ENCODE measurements at places on chromosomes 7 and 10.

DNA sequence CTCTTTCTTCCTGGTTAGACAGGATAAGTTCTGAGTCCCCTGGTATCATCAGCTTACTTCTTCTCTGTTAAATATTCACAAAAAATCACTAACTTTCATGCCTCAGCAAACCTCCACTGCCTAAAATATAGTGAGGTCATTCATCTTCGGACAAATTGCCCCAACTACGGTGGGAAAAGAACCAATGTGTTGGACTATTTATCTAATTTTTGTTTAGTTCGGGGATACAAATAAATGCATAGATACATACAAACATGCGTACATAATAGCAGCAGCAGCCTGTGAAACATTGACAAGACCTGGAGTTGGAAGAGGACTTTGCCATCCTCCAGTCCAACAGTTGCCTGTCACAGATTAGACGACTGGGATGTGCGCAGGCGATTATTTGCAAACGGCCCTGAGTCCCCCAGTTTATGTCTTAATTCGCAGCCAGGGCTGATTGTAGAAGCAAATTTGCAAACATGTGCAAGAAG, 51.5 kb downstream of the EGFR start:
- no peak for DNase-seq

GRCh38 chr10:8156918-8157317, 102.4 kb downstream of the GATA3 start:
- DNase-seq, result no peak

- DNase-seq, result no peak
These were observed 720.1 kb downstream of the TYW1 start for GRCh38 chr7:67716729-67717128.

DNA sequence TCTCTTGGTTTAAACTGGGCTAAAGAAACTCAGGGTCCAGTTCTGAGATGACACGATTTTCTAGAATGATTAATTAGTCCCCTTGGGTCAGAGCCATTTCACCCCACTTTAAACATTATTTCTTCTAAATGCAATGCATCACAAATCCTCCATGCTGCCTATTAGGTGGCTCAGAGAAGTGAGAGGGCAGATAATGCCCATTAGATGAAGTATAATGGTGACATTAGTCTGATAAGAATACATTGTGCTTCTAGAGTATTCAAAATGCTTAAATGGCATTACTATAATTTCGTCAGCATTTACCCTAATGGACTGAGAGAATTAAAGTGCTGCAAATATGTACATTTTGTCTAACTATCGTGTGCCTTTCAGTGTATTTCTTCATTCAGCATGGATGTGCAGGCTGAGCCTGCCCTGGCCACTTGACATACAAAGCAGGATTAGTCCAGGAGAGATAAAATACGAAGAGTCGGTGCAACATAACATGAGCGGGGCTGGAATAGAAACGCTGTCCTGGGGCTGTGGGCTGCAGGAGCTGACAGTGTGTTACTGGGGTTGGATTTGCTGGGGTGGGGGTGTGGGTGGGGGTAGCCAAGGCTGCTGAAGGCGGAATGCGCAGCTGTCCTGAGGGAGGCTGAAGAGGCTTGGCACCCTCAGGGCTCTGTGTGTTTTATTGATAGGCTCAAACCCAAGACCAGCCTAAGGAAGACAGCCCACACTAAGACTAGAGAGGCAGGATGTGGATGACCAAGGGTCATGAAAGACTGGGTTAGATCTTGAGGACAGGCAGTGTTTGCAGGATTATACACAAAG, 52.8 kb upstream of the KLF6 start:
- no peak for DNase-seq

DNA sequence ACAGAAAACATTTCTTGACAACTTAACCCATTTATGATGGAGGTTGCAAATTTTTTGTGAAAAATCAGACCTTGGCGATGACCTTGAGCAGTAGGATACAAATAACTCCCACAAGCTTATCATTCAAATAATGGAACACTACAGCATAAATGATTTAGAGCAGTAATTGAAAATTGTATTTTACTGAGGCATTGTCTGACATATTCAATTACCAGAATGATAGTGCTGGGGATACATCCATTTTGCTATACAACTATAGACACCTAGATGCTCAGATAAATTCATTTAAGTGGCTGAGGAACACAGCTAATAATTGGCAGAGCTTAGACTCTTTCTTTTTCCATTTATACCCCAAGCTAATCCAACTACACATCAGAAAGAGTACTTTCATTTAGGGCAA, 18.9 kb downstream of the TWIST1 start:
- no peak for DNase-seq

GRCh38 chr10:112952282-112953173, 2.5 kb downstream of the TCF7L2 start:
- DNase-seq, result no peak

DNA sequence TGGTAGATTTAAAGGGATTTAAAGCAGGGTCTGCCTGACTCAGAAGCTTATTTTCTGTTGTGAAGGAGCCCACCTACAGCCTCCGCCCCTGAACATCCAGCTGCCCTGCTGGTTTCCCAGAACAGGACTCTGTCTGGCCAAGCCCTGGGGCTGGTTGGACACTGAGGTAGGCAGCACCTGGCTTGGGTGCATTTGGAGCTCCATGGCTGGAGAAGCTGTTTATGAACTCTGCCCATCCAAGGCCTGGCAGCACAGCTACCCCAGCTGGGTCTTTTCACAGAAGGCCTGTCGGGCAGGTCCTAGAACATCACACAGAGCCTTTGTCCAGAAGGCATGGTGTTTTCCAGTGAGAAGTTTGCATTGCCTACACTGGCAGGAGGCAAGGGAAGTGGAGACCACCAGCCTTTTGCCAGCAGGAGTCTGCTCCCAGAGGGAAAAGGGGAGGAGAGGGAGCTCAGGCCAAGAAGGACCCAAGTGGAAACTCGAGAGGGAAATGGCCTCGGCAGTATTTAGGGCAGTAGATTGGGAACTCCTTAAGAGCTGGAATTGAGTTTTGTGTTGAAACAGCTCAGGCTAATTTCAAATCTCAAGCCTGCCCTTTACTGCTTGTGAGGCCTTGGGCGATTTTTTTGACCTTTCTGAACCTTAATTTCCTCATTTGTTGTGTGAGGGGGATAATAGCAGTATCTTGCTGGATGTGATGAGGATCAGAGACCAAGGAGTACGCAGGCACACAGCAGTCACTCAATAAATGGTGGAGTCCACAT, 12.3 kb upstream of the PDCD4 start:
- no peak for DNase-seq

DNA sequence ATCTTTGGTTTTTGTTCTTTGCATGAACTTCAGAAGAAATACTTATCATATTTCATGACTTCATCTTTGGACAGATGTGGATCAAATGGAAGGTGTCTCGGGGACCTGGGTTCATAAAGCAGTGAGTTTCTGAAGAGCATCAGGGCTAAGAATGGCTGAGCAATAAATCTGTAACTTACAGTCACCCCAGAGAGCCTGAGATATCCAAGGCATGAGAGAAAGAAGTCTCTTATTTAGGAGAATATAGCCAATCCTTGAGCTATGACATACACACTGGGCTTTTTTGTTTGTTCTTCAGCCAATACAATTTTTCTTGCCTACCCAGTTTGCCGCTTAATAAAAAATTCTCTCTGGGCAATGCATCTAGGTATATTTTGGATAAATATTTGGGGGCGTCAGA, 252.6 kb upstream of the INHBA start:
- no peak for DNase-seq

- no peak for DNase-seq
These were observed 105.2 kb upstream of the NOBOX start for GRCh38 chr7:144508702-144509101.

DNA sequence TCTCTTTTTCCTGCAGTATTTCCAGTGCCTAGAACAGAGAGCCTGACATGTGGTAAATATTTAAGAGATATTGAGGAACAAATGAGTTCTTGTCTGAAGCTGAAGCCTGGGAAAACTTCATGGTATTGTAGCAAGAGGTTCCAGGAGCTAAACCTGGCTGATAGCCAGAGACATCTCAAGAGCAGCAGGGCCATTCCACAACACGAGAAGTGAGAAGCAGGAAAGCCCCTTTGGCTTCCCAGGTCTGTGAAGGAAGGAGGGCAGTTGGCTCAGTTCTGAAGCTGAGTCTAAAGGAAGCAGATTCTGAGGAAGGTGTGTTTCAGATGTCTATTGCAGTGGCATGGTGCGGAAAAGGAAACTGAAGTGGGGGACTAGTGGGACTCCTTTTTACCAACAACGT, 63.8 kb upstream of the FAM204A start:
- no peak for DNase-seq

- no peak for DNase-seq
These were observed 858 bp downstream of the COPS6 start for GRCh38 chr7:100089458-100090196.

- no peak for DNase-seq
These were observed 10.6 kb upstream of the PRSS2 start for GRCh38 chr7:142760071-142760642.

- DNase-seq, result no peak
These were observed 182.3 kb downstream of the NRP1 start for GRCh38 chr10:33152146-33152545.

DNA sequence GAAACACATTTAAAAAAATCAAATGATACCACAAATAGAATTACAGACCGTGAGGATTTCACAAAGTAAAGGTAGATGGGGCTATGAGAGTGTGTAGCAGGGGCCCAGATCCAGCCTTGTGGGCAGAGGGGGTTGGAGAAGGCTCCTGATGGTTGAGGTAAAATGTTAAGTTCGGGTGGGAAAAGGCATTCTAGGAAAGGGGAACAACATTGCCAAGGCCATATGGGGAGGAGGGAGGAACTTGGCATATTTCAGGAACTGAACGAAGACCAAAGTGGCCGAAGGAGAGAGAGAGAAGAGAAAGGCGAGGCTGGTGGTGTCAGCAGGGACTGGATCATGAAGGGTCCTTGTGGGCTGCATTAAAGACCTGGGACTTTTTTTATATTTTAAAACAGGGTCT, 98.9 kb downstream of the CARD11 start:
- no peak for DNase-seq

GRCh38 chr7:11579141-11579540, 252.9 kb downstream of the THSD7A start:
- no peak for DNase-seq

DNA sequence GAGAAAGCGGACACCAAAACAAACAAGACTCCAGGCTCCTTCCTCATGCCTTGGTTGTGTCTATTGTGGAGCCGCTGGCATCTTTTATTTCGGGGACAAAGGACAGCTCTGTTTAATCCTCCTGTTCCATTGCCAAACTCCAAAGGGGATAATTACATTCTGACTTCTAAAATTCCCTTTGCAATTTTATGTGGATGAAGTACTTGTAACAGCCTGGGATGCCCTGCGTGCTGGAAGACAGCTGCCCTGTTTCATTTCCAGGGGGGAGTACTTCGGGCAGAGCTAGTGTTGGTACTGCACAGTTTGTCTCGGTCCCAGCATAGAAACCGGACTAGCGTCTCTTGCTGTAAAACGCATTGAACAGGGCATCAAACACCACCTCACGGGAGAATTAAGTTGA, 90.9 kb downstream of the BAMBI start:
- DNase-seq, result no peak

DNA sequence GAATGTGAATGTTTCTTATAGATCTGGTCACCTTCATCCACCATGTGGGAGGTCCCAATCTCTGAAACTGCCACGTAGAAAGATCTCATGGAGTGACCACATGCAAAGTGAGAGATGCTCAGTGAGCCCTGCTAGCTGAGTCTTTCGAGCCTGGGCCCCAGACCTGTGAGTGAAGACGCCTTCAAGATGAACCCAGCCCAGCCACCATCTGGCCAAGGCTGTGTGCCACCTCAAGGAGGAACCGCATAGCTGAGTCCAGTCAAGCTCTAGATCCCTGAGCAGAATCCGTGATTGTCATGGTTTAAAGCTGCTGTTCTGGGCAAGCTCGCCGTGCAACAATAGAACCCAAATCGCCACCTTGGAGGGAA, 20.2 kb upstream of the PPIF start:
- DNase-seq, result no peak

DNA sequence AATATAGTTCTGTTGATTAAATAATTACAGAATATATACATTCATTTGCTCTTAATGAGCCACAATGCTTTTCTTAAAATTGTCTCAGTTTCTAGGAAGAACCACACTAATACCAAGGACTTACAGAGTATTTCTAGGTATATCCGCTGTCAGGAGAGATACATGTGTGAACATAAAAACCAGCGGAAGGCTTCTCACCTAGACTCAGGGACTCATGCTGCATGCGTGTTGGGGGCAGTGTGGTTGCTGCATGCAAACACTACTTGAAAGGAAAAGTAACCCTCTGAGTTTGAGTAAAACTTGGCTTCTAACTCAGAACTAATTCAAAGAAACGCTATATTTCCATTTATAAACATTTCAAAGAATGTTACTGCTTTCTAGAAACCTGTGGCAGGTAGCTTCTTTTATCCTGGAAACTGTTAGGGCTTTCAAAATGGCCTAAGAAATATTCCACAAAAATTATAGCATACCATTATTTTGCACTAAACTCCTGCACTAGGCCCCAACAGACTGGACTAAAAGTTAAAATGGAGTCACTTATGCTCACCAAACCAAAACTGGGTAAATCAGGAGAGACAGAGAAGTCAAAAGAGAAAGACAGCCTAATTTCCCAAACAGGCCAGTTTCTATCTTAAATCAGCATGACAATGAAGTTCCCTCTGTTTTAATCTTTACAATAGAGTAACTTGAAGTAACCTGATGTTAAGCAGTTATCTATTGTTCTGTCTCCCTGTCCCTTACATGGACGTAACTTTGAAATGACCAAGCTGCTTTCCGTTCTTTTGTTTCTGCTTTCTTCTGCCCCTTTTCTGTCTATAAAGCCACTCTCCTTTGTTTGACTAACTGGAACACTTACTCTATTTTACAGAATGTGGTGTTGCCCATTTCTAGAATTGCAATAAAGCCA, 95.2 kb upstream of the FAM133B start:
- no peak for DNase-seq

GRCh38 chr10:111039522-111039921, 37.3 kb upstream of the ADRA2A start:
- DNase-seq, result no peak

DNA sequence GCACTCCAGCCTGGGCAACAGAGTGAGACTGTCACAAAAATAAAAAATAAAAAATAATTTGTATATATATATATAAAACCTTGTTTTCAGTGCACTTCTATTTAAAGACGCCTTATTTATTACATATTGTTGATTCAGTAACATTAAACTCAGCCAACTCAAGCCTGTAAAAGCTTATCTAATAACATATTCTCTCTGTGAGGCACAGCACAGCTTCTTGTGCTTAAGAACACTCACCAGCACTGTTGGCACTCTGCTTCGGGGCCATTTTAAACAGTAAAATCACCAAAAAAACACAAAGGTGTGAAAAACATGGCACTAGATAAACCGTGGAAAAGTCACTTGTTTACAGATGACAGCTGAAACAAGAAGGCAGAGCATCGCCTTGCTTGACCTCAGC, 89.0 kb upstream of the C10orf90 start:
- DNase-seq, result no peak

- DNase-seq, result no peak
These were observed 267.6 kb downstream of the SKIDA1 start for GRCh38 chr10:21257919-21258318.

- DNase-seq, result peak; percentile 38
These were observed 28.0 kb downstream of the PPP1R3C start for GRCh38 chr10:91604553-91605534.
